Activated naive CD8-positive, alpha-beta T cell treated with anti-CD3 and anti-CD28 coated beads, Interleukin-2, amount 50 U/mL, for 16 hours (primary cell): ENCODE measurements at places on chromosomes 6 and 20.

- DNase-seq = no peak
Measured at GRCh38 chr20:57787990-57788781, 78.4 kb upstream of the PMEPA1 start.

- DNase-seq = no peak
Measured at GRCh38 chr20:6466075-6466810, 301.2 kb upstream of the BMP2 start.

- no peak for DNase-seq
Measured at GRCh38 chr20:51388227-51388626, 154.3 kb downstream of the NFATC2 start.

DNA sequence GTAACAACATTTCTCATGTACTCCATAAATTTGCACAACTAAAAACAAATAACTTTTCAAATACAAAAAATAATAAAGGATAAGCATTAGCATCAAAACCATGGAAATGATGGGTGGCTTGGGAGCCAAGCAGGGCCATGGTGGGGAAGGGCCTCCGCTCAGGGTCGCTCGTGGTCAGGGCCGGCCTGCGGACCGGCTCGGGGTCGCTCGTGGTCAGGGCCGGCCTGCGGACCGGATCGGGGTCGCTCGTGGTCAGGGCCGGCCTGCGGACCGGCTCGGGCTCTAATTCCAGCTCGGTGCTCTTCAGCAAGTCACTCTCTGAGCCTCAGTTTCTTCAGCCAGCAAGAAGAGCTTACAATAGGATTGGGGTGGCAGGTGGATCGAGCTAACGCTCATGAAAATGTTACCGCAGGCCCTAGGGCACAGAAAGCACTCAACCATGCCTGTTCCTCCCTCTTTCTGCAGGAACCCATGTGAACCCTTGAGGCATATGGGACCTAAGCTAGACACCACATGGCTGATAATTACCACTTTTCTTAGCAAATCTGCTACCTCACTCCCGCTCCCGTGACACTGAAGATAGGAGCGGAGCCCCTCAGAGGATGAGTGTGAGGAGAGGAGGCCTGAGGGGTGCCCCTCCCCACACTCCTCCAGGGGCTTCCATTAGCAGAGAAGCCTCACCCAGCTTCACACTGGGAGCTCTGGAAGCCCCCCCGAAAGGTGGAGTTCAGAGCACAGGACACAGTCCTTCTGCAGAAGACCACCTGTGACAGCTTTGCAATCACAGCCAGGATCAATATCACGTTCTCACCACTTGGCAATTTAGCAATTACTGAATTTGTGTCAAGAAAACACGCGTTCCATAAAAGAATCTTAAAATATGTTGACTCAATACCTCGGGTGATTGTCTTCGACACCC is 103.0 kb downstream of the PSMB1 start:
- DNase-seq = no peak

- no peak for DNase-seq
Measured at GRCh38 chr6:104505838-104506237, 353.9 kb downstream of the HACE1 start.

DNA sequence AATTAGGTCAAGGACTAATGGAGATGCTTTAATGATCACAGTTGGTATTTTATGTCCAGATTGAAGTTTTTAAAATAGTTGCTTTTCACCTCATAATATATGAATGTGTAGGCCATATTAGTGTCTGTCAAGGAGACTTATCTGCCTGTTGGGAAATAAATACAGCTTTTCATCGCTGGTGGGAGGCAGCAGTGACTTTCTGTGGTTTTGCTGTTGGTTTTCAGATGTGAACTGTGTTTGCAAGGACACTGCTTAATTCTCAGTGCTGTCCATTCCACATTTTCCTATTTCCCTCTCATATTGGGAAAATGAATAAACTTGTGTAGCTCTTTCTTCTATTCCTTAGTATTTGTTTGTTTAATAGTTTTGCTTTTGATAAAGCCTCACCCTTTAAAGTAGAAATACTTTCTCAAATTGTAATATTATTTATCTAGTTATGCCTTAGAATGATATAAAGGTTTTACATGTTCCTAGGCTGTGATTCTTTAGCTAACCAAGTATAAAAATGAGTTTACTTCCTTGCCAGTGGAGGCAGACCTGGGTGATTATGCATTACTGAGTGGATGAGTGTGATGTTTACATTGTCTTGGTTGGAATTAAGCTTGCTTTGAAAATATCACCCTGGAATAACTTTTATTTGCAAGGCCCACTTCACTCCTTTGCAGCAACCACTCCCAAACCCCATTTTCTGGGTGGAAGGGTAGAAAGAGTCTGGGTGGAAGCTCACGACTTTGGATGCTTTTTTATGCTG is 3.3 kb downstream of the PLCB4 start:
- no peak for DNase-seq

DNA sequence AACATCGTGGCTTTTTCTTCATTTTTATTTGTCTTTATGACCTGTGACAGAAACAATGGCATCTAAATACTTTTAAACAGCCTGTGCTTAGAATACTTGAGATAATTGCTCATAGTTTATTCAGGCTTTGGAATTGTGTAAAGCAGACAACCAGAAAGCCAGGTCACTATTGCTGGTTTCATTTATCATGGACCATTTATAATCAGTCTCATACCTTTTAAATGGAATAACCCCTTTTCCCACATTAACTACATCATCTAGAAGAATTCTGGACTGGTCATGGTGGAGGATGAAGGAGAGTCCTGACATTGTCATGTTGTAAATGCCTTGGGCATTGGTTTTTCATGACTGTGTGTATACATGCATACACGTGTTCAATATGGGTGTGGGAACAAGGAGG is 661.5 kb downstream of the EPM2A start:
- DNase-seq = no peak

- DNase-seq = no peak
Measured at GRCh38 chr6:57159127-57159526, 13.0 kb upstream of the BAG2 start.

DNA sequence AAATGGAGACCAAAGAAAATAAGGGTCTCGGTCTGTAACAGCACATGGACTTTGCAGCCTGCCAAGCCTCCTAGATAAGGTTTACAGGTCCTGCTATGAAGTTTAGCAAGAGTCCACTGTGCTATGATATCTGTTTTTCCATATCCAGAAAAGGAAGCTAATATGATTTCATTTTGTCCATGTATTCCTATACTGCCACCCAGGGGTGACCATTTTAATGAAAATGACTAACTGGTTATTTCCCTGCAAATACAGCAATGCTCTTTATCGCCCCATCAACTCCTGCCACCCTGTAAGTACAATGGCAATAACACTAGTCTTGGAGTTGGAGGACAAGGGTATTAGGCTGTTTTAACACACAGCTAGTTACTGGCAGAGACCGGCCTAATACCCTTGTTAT is 115.2 kb upstream of the GLP1R start:
- DNase-seq = no peak

GRCh38 chr6:44042989-44043478 is 84.2 kb downstream of the MRPL14 start:
- DNase-seq = no peak

DNA sequence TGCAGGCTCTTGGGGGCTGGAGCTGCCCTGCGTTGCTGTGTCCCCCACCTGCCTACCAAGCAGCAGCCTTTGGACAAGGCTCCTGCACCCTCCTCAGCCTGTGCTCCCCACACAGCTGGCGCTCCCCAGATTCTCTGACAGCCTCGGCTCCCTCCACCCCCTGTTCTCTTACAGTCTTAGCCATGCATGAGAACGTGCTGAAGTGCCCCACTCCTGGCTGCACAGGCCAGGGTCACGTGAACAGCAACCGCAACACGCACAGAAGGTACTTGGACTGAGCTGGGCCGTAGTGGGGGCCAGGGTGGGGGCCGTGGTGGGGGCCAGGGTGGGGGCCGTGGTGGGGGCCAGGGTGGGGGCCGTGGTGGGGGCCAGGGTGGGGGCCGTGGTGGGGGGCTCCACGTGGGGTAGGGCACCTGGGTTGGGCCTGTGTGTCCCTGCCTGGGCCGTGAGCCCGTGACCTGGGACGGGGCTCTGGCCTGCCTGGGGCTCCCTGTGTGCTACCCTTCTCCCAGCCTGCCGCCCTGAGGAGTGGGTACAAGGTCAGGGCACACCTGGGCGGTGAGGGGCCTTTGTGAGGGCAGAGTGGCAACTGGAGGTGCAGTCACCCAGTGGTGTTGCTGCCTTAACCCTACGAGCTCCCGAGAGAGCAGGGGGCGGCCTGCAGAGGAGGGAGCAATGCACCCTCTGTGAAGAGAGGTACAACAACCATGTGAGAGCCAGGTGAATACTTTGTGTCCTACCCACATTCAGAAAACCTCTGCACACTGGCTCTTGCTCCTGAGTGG is 43.5 kb upstream of the PCMTD2 start:
- DNase-seq = no peak

GRCh38 chr6:104784884-104785283 is 74.8 kb downstream of the HACE1 start:
- no peak for DNase-seq

DNA sequence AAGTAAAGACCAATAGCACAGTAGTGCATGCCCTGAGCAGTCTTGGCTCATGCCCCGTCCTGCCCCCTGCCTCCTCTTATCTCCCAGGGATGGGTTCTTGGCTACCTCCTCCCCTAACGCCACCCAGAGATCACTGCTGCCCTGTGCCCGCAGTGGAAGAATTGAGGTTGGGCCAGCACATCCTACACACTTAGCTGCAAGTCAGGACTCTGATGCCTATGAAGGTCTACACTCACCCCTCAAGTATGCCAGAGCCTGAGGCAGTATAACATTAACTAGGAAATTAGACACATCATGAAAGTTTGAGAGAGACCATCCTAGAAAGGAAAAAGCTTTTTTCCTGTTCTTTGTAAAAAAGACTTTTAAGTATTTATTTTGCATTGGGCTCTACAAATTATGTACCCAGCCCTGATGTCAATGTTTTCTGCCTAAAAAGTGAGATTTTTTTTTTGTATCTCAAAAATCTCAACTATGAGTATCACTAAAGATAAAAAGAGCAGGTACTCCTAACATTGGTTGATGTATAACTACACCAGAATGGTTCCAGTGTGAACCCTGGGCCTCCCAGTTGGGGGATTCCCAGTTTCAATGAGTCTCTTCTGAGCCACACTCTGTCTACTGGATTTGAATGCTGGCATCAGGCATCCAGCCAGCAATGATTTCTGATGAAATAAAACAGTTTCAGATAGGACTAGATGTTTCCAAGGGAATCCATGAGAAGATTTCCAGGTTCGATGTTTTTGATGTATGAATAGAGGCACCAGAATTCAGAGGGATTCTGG is 115.4 kb downstream of the ISM1 start:
- no peak for DNase-seq

DNA sequence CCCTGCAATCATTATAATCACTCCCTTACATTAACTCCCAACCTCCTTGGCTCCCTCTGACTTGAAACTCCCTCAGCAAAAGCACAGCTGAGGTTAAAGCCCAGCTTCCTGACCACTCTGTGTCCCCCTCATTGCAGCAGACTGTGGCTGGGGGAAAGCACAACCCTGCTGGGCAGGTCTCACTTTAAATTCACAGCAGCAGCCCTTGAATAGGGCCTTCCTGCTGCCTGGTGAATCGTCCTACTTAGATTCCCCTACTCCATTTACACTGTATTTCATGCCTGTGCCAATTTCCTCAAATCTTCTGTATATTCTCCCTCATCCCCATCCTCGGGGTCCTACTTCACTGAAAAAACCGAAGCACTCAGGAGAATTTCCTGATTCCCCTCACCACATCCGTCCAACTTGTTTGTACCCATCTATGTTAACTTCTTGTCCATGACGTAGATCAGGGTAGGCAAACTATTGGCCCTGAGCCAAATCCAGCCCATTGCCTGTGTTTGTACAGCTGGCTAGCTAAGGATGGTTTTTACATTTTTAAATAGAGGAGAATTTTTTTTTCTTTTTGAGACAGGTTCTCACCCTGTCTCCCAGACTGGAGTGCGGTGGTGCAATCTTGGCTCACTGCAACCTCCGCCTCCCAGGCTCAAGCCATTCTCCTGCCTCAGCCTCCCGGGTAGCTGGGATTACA is 31.5 kb upstream of the GCM1 start:
- no peak for DNase-seq

GRCh38 chr6:125688138-125688537 is 61.3 kb upstream of the HEY2 start:
- no peak for DNase-seq

DNA sequence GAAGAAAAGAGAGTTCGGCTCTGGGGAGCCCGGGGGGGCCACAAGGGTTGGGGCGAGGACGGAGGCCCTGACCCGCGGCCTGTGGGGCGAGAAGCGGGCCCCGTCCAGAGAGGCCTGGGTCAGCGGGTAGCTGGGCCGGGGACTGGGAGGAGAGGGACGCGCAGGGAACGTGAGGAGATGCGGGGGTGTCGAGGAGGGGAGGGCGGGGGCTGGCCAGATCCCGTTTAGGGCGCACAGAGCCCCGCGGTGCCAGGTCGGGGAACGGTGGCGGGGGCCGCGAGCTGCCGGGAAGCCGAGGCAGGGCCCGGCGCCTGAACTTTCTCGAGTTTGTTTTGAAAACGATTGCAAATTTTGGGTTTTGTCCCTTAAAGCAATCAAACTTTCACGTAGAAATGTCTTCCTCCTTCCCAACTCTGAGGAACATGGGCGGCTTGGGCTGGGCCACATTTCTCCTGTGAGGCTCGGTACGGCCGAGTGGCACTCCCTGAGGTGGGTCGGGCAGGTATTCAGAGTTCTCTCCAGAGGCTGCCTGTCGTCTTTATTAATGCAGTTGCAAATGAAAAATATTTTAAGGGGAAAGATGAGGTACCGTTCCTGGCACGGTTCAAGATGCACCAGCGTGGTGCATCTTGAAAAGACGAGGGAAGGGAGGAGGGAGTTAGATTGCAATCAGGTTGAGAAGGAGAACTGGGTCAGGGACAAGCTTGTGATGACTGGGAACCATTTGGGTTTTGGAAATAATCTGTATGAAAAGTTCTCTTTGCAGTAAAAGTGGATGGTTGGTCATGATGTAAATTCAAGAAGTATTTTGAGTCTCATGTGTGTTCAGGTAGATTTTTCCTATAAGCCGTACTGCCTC is 972 bp downstream of the RNF8 start:
- no peak for DNase-seq

DNA sequence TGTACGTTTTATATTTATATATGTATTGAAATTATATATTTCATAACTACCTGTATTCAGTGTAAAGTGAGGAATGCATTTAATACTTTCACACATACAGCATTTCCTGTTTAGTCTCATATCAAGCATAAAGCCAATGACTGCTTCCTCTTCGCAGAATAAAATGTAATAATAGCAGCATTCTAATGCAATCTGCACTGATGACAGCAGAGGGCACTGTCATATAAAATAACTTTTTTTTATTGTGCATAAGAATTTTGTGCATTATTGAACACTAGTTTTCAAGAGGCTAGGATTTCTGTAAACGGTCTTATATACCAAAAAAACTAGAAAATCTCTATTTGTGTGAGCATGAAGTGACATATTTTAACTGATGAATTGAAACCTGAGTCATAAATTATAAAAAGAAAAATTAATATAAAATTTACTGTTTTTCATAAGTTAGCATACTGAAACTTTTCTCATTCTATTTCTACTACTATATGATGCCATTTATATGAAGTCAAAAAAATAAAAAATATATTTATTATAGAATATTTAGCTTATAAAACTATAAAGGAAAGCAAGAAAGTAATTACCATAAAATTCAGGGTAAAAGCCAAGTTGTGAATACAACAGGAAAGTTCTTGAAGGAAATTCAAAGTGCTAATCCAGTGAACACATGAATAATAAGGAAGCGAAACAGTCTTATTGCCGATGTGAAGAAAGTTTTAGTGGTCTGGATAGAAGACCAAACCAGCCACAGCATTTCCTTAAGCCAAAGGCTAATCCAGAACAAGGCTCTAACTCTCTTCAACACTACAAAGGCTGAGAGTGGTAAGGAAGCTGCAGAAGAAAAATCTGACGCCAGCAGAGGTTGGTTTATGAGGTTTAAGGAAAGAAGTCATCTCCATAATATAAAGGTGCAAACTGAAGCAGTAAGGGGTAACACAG is 36.3 kb downstream of the RNF146 start:
- DNase-seq = no peak
